ENCODE measurements at places on chromosomes 2 and 18. TPM values are rescaled to one million over a fixed set of nuclear protein-coding genes. Genes with fewer than 3 reads are reported as not detected.

Gene G6PC2
- not detected for total RNA-seq

Gene TMBIM1
- 225 TPM for total RNA-seq

Gene MC5R
- total RNA-seq, result not detected

Gene LINC00305
- total RNA-seq, result not detected
